Stomach (tissue), 19 donors: ENCODE measurements at places on chromosomes 2 and 18. TPM values are rescaled to one million over a fixed set of nuclear protein-coding genes. Genes with fewer than 3 reads are reported as not detected.
A peak's percentile ranks its signal among the peaks of the same experiment; 100 is the strongest.

DNA sequence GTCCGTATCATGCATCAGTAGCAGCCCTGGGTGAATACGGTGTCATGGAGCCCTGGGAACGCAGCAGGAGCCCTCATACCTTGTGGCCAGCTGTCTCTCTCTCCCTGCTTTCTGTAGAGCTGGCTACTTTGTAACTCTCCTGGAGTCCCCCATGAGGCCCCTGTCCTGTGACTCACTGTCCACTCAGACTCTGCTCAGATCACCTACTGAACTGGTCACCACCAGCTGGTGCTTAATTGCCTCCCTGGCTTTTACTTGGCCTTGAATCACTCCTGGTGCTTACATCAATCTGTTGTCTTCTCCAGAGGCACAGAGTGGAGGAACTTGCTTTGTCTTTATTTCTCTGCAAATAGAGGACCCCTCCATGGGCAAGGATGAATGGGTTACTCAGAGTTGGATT lies 172.7 kb downstream of the HRH4 start:
- no peaks in the 10 kb centered on the region for H3K27me3 ChIP-seq
- no peak for DNase-seq
- no peak overlapping the region for H3K4me3 ChIP-seq
- no peak overlapping the region for H3K27ac ChIP-seq
- H3K4me1 ChIP-seq: no peaks in the 10 kb centered on the region
- H3K36me3 ChIP-seq: no peaks in the 10 kb centered on the region

GRCh38 chr2:60641811-60642788 lies 88.6 kb upstream of the BCL11A start:
- H3K27me3 ChIP-seq: peaks cover 2% of the 10 kb centered on the region
- DNase-seq: peak; percentile 72
- no peak overlapping the region for H3K4me3 ChIP-seq
- no peaks in the 10 kb centered on the region for H3K4me1 ChIP-seq
- H3K27ac ChIP-seq: no peak overlapping the region

- peak overlapping the region; percentile 43 for H3K27ac ChIP-seq
- peaks cover 19% of the 10 kb centered on the region for H3K4me1 ChIP-seq
- H3K27me3 ChIP-seq: no peaks in the 10 kb centered on the region
These were observed 318.1 kb downstream of the PDE11A start for GRCh38 chr2:177754492-177754873.

DNA sequence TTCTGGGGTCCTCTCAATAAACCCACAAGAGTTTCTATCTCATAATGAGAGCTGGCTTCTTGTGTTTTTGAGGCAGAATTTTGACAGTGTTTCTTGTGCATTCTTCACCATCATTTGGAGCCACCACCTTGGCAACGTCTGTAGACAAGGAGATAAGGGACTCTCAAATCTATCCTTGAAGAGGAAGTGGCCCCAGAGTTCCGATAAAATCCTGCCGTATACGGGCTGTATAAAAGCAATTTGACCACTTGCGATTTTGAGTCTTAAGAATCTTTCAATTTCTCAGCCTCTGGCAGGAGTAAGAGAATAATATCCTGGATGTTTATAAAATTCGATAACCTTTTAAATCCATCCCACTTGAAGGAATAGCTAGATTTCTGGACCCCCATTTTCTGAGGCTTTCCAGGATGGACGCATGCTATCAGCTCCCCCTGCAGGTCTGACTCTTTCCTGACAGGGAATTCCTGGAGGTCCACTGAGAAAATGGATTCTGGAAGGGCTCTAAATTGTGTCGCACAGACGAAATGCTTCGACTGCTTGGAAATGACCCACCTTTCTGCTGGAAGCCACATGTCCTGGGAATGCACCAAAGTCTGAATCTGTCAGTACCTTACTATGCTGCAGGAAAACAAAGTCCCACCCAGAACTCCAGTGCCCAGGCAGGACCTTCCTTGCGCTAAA lies 54.1 kb downstream of the E2F6 start:
- H3K27ac ChIP-seq: peak overlapping the region; percentile 0
- no peaks in the 10 kb centered on the region for H3K4me1 ChIP-seq
- DNase-seq: peak; percentile 84
- H3K4me3 ChIP-seq: peak overlapping the region; percentile 40

- H3K4me1 ChIP-seq: no peaks in the 10 kb centered on the region
- no peak overlapping the region for H3K4me3 ChIP-seq
- no peaks in the 10 kb centered on the region for H3K36me3 ChIP-seq
- H3K27me3 ChIP-seq: no peaks in the 10 kb centered on the region
These were observed 25.5 kb upstream of the PXDN start for GRCh38 chr2:1769703-1770422.

- H3K4me3 ChIP-seq: no peak overlapping the region
- no peak overlapping the region for H3K27ac ChIP-seq
- DNase-seq: peak; percentile 14
- no peaks in the 10 kb centered on the region for H3K36me3 ChIP-seq
These were observed 31.5 kb upstream of the COLEC12 start for GRCh38 chr18:532018-532417.

DNA sequence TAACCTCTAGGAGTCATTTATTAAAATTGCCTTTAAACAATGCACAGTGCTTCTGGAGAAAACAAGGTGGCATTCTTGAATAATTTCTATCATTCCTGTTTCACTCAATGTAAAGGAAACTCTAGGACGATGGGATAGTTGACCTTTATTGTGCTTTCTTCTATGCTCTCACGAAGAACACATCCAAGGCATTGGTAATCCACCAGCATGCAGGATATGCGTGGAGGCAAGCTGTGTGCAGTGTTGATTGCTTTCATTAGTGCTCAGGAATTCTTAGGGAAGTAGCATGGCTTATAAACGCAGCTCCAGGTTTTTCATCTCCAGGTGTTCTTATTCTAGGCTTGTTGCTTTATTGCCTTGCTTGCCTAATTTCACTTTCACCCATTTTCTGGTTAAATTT lies 58.4 kb upstream of the CAVIN2 start:
- no peak overlapping the region for H3K4me3 ChIP-seq
- no peaks in the 10 kb centered on the region for H3K4me1 ChIP-seq
- H3K36me3 ChIP-seq: no peaks in the 10 kb centered on the region
- no peaks in the 10 kb centered on the region for H3K27me3 ChIP-seq
- no peak for DNase-seq
- no peak overlapping the region for H3K27ac ChIP-seq

- no peak overlapping the region for H3K4me3 ChIP-seq
- no peaks in the 10 kb centered on the region for H3K27me3 ChIP-seq
- H3K27ac ChIP-seq: no peak overlapping the region
- peak; percentile 77 for DNase-seq
- no peaks in the 10 kb centered on the region for H3K36me3 ChIP-seq
These were observed 271.3 kb downstream of the CYRIA start for GRCh38 chr2:16394072-16394985.

DNA sequence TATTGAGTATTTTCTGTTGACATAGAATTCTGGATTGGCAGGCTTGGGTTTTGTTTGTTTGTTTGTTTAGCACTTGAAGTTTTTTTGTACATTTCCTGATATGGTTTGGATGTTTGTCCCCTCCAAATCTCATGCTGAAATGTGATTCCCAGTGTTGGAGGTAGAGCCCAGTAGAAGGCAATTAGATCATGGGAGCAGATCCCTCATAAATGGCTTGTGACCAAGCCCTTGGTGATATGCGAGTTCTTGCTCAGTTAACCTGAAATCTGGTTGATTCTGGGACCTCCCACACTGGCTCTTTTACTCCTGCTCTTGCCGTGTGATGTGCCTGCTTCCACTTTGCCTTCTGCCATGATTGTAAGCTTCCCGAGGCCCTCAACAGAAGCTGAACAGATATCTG lies 98.0 kb downstream of the PTPN4 start:
- H3K4me1 ChIP-seq: no peaks in the 10 kb centered on the region
- no peak overlapping the region for H3K27ac ChIP-seq
- H3K36me3 ChIP-seq: no peaks in the 10 kb centered on the region
- H3K27me3 ChIP-seq: no peaks in the 10 kb centered on the region
- H3K4me3 ChIP-seq: no peak overlapping the region
- DNase-seq: no peak

- no peaks in the 10 kb centered on the region for H3K27me3 ChIP-seq
- no peak overlapping the region for H3K4me3 ChIP-seq
These were observed 416.1 kb downstream of the LPIN1 start for GRCh38 chr2:12162269-12163247.

The UNC80 gene
- total RNA-seq: not detected
